ENCODE measurements at places on chromosomes 12 and 14.

- no peak for DNase-seq
Observed at GRCh38 chr12:28550757-28551704, 360.8 kb downstream of the CCDC91 start.

DNA sequence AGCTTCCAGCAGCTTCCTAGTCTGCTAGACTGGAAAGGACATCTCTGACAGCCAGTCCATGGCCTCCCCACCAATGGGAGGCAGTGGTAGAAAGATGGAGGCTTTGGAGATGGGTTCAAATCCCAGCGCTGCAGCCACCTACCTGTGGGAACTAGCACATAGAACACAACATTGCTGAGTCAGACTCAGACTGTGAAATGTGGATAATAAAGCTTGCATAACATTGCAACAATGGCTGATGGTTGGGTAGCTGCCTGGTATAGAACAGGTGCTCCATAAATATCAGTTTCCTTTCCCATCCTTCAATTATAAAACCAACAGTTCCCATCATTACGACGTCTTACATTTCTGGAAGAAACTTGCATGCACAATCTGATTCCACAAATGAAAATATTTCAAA, 94.6 kb downstream of the SLC8A3 start:
- DNase-seq, result no peak

- DNase-seq, result no peak
Observed at GRCh38 chr12:68477261-68477772, 133.4 kb upstream of the RAP1B start.

DNA sequence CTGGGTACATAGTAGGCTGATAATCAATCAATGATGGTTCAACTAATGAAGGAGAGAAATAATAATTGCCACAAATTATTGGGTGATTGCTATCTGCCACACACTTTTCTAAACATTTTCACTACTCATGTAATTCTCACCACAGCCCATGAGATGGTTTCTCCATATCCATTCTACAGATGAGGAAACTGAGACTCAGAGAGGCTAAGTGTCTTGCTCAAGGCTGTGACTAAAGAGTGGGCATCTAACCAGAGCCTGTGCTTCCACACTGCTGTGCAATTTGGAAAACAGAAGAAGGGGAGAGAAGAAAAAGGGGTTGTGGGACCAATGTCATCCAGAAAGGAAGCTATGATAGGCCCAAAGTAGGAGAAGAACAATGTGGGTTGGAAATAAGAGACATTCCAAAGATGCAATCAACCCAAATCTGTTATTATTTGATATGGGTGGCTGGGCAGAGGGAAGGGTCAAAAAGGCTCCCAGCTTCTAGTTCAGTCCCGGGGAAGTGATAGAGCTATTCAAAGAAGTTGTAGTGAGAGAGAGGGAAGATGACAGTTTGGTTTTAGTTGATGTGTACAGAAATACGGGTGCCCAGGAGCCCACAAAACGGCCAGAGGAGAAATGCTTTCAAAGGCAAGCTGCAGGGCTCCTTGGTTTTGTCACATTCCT, 483 bp upstream of the NR1H4 start:
- no peak for DNase-seq

- no peak for DNase-seq
Observed at GRCh38 chr14:56422221-56422620, 157.4 kb upstream of the TMEM260 start.

GRCh38 chr14:76699939-76700590, 61.2 kb upstream of the VASH1 start:
- no peak for DNase-seq

DNA sequence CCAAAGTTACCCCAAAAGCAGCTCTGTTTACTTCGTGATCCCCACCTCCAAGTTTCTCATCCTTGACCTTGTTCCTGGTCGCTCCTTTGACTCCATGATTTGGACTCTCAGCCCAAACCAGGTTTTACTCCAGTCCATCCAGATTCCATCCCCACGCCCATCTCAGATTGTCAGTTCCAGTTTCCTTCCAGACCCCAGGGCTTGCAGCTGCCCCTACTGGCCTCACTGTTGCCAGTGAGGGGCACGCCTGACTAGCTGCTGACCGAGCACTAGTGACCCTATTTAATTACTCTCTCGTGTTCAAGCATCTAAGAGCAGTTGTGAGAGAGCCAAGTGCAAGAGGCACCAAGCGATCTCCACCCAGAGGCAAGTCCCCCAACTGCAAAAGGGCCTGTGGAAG, 155.1 kb upstream of the FUT8 start:
- DNase-seq, result no peak

DNA sequence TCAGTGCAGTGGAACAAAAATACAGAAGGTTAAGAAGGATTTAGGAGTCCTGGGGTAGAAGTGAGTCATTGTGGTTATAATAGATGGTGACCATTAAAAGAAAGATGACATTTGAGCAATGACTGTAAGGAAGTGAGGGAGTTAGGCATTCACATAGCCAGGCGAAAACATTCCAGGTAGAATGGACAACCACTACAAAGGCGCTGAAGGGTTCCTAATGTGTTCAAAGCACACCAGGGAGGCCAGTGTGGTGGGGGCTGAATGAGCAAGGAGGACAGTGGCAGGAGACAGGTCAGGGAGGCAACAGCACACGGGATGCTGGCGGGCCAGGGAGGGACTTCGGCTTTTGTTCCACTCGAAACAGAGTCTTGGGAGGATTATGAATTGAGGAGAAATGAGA, 129.9 kb downstream of the NPAS3 start:
- DNase-seq, result no peak

DNA sequence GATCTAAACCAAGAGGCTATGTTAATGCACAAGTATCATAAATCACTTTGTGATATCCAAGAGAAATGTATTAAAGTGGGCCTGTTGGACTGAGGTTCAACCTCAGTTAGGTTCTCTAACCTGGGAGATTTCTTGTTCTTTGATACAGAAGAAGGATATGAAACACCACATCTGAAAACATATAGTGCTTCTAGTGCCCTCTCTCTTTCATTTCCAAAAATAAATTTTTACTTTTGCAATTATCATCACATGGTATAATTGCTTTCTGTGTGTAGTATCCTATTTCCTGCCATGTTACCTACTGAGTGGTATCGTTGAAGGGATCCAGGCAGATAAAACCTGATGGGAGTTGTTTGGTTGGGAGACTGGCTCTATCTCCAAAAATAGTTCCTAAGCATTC, 264.9 kb downstream of the CCER1 start:
- DNase-seq, result no peak

DNA sequence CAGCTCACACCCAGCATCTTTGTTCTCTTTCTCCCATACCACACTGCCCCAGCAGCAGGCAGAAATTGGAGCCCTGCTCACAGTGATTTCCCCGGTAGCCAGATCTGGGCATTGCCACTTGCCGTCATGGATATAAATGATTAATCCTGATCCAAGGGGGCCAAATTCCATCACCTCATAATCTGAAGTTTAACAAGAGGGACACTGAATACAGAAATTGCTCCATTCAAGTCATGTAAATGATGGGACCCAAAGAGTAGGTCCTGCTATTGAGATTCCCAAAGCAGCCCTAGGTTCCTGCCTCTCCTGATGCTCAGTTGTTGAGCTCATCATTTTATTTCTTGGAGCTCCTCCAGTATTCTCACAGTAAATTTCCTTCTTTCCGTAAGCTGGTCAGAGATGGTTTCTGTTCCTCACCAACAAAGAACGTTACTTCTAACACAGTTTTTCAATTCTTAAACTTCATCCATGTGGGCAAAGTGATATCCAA, 11.7 kb downstream of the ITPR2 start:
- no peak for DNase-seq
